ENCODE measurements at places on chromosomes 2 and 18.

DNA sequence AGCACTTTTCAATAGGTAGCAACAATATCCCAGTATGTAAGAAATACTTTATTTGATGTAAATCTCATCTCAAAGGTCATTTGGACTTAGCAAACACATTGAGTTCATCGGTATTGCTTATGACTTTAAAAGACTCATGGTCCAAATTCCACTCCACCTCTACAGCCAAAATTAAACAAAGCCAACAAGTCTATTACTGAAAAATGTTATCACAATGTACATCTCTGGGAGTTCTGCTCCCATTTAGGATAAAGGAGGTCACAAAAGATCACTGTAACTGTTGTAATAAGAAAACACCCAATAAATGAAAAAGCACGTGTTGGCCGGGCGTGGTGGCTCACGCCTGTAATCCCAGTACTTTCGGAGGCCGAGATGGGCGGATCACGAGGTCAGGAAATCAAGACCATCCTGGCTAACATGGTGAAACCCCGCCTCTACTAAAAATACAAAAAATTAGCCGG is 50.0 kb downstream of the ESCO1 start:
- no peak for DNase-seq

DNA sequence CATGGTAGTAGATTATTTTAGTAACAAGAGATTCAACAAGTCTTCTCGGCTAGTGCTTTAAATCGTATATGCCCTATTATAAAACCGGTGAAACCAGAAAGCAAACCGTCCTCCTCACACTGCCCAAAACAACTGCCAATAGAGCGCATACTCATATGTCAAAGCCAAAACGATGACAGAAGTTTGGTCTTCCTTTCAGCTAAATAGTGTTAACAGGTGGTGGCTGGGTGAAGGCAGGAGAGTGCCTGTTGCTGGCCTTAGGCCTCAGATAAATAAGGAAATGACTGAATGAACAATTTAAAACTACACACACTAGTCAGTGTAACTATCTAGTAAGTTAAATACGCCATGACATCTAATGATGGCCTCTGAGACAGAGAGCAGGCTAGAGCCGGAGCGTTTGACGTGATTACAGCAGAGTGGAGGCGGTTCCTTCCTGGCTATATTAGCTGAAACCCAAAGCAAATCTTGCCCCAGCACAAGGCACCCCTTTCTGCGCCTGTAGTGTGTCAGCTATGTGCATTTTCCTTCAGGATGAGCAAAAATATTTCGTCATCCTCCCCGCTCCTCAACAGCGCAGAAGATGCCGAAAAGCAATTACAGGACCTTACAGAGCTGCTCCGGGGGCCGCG is 1.6 kb downstream of the LONRF2 start:
- no peak for DNase-seq

DNA sequence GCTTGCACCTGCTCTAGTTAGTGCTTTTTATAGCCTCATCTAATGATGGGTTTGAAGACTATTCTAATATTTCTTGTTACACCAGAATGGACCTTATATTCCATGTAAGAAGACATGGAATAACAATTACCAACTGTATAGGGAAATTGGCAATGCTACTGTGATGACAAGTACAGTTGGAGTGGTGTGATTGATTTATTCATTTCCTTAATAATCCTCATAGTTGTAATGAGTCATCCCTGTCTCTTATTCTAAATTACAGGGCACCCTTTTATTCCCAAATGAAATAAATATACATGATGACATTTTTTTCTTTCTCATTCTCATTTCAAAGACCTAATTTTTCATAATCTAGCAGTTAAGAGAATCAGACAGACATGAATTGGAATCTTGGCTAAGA is 18.3 kb upstream of the TLK1 start:
- DNase-seq: no peak

DNA sequence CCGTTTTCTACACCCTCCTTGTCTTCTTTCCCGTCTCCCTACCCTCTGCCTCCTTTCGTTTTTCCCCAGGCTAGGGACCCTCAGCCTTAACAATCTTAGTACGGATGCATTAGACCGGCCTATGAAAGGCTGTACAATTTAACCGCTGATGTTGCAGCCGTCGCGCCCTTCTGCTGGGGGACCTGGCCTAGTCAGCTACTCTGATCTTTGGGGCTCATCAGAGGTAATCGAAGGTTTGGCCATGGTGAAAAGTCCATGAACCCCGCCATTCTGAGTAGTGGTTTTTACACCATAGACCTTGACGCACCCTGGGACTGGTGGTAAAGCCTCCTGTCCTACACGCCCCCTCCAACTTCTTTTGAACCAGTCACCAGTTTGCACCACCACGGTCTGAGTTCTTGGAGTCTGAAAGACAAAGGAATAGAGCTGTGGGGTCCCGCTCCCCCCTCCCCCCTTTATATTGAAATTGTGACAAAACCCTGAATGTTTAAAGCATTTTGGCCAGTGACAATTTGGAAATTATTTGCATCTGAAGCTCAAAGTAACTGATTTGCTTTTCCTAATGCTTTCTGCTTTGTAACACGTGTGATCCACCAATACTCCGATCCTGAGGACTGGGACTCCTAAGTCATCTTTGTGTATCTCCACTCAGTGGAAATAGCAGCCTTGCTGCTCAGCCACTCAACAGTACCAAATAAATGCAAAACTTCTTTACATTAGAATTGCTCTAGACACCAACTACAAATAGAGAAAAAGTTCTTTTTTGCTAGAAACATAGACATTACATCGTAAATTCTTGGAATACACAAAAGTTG is 642 bp upstream of the SRSF7 start:
- peak; percentile 39 for DNase-seq
